MM.1S (cell line): ENCODE measurements at places on chromosomes 7 and 10.

GRCh38 chr10:56823849-56824248 is 462.8 kb upstream of the ZWINT start:
- DNase-seq: peak; percentile 50
- H3K4me1 ChIP-seq: no peaks in the 10 kb centered on the region
- no peak overlapping the region for H3K27ac ChIP-seq
- no peaks in the 10 kb centered on the region for H3K27me3 ChIP-seq
- no peaks in the 10 kb centered on the region for H3K36me3 ChIP-seq

GRCh38 chr10:76935941-76936613 is 701.5 kb downstream of the KCNMA1 start:
- H3K4me1 ChIP-seq: no peaks in the 10 kb centered on the region
- no peak for DNase-seq
- no peak overlapping the region for H3K4me3 ChIP-seq
- no peaks in the 10 kb centered on the region for H3K27me3 ChIP-seq

DNA sequence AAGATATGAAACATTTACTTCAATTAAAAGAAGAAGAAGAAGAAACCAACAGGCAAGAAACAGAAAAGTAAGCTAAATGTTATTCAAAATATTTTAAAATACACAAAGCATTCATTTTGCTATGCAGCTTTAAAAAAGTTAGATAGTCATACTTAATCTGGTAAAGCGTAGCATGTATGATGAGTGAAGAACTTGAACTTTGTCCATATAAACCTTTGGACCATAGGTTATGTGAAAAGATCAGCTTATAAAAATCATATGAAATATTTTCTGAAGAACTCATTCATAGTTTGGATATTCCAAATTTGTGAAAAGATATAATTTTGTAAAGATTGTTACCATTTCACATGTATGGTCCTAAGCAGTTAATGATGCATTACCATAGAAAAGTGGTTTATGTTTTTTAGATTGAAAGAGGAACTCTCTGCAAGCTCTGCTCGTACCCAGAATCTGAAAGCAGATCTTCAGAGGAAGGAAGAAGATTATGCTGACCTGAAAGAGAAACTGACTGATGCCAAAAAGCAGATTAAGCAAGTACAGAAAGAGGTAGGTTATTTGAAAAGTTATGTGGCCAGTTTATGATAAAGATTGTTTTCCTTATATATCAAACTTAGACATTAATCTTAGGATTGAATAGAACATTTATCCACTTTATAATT is 37.3 kb downstream of the KIF20B start:
- peaks cover 7% of the 10 kb centered on the region for H3K4me1 ChIP-seq
- H3K27ac ChIP-seq: no peak overlapping the region
- DNase-seq: peak; percentile 65

DNA sequence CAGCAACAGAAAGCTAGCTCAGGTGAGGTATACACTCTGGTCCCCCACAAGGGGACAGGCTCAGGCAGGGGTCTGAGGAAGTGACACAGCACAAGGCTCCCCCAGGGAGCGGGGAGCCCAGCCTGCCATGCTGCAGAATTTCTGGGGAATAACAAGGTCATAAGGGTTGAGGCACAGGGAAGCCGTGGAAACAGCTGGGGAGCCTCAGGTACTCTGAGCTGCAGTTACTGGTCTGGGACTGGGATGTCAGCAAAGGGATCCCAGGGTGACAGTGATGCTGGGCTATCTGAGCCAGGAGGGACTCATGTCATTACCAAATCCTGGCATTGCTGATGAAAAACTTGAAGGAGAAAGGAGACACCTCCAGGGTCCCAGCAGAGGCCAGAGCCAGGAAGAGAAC is 64.4 kb upstream of the NANOS1 start:
- no peak overlapping the region for H3K27ac ChIP-seq
- DNase-seq: no peak
- no peaks in the 10 kb centered on the region for H3K4me1 ChIP-seq

DNA sequence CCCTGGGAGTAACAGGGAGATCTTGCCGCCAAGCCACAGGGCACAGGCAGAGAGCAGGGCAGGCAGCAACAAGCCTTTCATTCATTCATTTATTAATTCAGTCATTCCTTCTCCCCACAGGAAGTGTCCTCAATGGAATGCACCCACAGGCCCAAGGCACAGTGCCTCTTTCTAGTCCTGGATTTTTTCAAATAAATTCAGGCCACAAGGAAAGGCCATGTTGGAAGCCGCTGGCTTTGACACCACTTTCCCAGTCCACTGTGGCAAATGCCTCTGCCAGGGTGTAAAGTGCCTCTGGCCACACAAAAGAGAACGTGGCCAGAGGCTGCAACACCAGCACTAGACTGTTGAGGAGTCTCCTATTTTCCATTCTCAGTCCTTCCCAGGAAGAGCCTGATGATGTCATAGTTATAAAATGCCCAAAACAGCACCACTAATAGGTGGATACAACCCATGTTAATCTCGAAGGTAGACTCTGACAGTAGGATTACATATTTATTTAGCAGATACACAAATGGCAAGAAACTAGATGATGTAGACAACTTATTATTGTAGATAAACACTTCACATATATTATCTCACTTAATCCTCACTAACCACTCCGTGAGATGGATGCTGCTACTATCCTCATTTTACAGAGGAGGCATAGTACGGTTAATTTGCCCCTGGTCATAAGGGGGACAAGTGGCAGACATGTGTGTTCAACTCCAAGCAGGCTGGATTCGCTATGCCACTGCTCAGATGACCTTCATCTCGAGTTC is 5.5 kb downstream of the JAZF1 start:
- DNase-seq: no peak
- no peaks in the 10 kb centered on the region for H3K36me3 ChIP-seq
- H3K27ac ChIP-seq: no peak overlapping the region
- no peaks in the 10 kb centered on the region for H3K4me1 ChIP-seq
- no peaks in the 10 kb centered on the region for H3K27me3 ChIP-seq
- H3K4me3 ChIP-seq: no peak overlapping the region

- no peak overlapping the region for H3K4me3 ChIP-seq
- no peaks in the 10 kb centered on the region for H3K27me3 ChIP-seq
- no peaks in the 10 kb centered on the region for H3K4me1 ChIP-seq
- no peak overlapping the region for H3K27ac ChIP-seq
Measured at GRCh38 chr7:142927949-142928348, 5.6 kb downstream of the TRPV5 start.

DNA sequence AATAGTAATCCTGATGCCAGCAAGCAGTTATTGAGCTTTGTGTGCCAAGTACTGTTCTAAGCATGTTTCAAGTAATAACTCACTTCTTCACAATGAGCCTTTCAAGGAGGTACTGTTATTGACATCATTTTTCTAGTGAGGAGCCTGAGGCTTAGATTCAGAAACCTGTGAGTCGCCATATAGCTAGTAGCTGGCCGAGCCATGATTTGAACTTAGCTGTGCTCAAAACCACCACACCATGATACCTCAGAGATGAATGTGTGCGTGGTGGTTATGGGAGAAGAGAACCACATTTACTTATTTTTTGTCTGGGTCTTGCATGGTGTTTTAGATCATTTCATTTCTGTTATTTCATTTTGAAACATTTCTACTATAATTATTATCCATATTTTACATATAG is 578.9 kb downstream of the AUTS2 start:
- no peak for DNase-seq
- H3K36me3 ChIP-seq: no peaks in the 10 kb centered on the region
- H3K27ac ChIP-seq: no peak overlapping the region

GRCh38 chr10:131934769-131935168 is 34.0 kb downstream of the PPP2R2D start:
- no peak overlapping the region for H3K4me3 ChIP-seq
- H3K27ac ChIP-seq: no peak overlapping the region
- H3K4me1 ChIP-seq: no peaks in the 10 kb centered on the region

DNA sequence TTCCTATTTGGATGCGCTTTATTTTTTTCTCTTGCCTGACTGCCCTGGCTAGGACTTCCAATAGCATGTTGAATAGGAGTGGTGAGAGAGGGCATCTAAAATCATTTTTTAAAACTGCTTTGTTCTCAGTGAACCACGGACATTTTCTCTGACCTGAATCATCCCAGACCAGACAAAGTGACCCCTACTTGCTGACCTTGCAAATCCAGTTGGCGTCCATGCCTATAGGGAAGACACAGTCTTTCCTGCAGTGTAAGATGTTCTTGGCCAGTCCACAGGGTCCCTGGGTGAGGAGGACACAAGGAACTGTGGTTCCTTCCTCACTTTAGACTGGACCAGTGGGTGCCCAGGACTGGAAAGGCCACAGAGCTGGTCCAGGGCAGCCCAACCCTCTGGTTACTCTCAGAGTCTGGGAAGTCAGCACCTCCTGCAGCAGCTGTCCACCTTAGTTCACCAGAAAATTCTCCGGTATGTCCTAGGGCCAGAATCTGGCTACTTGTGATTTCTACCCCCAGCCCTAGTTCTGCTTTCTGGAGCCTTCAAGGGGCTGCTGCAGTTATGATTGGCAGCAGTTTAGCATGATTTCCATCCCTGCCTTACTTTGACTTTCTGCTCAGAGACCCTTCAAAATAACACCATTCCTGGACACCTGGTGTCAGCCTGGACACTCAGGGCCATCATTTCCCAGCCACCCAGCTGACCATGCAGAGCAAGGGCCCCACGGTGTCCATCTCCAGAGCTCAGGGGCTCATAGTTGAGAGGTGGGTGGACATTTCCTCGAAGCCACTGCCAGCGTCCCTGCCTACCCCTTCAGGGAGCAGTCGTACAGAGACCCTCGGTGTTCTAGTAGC is 19.3 kb downstream of the VIPR2 start:
- no peak for DNase-seq
- no peaks in the 10 kb centered on the region for H3K4me1 ChIP-seq
- H3K4me3 ChIP-seq: no peak overlapping the region

GRCh38 chr10:100168313-100168643 is 17.6 kb downstream of the ERLIN1 start:
- H3K4me3 ChIP-seq: 0 out of 2 replicates have a peak overlapping the region, but pooled peaks have one; percentile 14
- no peak overlapping the region for H3K27ac ChIP-seq
- no peaks in the 10 kb centered on the region for H3K36me3 ChIP-seq
- H3K27me3 ChIP-seq: no peaks in the 10 kb centered on the region

- H3K36me3 ChIP-seq: no peaks in the 10 kb centered on the region
- H3K4me1 ChIP-seq: peaks cover 5% of the 10 kb centered on the region
- no peak overlapping the region for H3K27ac ChIP-seq
- DNase-seq: no peak
- no peak overlapping the region for H3K4me3 ChIP-seq
Measured at GRCh38 chr7:112416127-112416526, 34.1 kb upstream of the IFRD1 start.

- no peak for DNase-seq
- no peaks in the 10 kb centered on the region for H3K27me3 ChIP-seq
- no peak overlapping the region for H3K27ac ChIP-seq
- H3K4me3 ChIP-seq: no peak overlapping the region
- no peaks in the 10 kb centered on the region for H3K36me3 ChIP-seq
- no peaks in the 10 kb centered on the region for H3K4me1 ChIP-seq
Measured at GRCh38 chr7:42068554-42069280, 168.3 kb downstream of the GLI3 start.

DNA sequence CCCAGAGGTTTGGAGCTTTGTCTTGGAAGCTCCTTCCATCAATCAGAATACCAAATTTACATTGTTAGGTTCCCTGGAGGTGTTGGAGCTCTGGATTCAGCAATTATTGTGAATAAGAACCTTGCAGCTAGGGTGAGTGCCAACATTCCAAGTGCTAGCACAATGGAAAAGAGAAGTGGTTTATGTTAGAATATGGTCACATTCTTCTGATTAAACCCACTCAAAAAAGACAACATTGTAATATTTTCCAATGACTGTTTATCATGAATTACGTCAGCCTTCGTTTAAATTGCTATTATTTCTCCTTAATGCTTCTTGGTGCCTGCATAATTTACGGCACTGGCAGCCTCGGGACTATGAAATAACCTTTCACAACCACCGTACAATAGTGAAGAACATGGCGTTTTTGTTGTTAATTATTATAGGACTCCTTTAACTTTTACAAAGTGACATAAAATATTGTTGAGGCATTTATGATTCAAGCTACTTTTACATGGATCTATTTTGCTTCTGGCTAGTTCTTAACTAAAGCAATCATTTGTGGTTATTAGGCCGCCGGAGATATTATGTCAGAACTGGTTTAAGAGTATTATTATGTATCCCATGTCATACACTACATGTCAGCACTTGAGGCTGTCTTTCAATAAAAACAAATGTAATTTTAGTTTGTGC is 117.7 kb downstream of the ARID5B start:
- DNase-seq: no peak
- H3K27ac ChIP-seq: no peak overlapping the region
- H3K27me3 ChIP-seq: no peaks in the 10 kb centered on the region
- H3K4me1 ChIP-seq: peaks cover 5% of the 10 kb centered on the region; the same call in 1 of the 2 replicates
- no peak overlapping the region for H3K4me3 ChIP-seq
- H3K36me3 ChIP-seq: no peaks in the 10 kb centered on the region; the same call in 1 of the 2 replicates

DNA sequence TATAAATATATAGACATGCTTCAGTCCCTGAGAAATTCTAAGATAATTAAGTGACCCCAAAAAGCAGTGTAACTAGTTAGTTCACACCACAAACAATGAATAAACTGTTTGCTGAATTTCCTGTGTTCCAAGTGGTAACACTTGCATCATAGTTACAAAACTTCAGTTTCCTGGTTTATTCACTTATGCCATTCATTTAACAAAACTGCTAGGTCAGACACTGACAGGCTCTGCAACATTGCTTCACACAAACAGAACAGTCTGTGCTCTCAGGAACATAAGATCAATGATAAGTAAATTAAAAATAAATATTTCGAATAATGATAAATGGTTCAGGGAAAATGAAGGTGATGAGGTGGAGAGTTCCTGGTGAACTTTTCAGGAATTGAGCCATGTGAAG is 133.3 kb upstream of the NAMPT start:
- DNase-seq: no peak
- H3K36me3 ChIP-seq: no peaks in the 10 kb centered on the region
- no peaks in the 10 kb centered on the region for H3K27me3 ChIP-seq
- H3K27ac ChIP-seq: no peak overlapping the region
- H3K4me1 ChIP-seq: no peaks in the 10 kb centered on the region

DNA sequence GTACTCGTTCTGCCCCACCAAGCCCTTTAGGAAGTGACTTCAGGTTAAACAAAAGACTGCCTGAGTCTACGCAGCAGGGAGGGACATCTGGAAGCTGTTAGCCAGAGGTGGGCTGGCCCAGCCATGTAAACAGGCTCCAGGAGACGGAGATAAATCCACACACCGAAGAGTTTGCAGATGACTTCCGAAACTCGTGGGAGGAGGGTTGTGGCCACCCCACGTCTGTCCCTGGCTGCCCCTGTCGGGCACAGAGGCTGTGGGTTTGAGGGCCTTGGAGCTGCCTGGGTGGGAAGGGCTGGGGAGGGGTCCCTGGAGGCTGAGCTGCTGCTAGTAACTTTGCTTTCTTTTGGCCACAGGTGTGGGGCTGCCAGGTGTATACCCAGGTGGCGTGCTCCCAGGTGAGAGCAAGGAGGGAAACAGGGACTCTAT is 15.6 kb downstream of the ELN start:
- no peaks in the 10 kb centered on the region for H3K4me1 ChIP-seq
- DNase-seq: no peak
- no peak overlapping the region for H3K27ac ChIP-seq

DNA sequence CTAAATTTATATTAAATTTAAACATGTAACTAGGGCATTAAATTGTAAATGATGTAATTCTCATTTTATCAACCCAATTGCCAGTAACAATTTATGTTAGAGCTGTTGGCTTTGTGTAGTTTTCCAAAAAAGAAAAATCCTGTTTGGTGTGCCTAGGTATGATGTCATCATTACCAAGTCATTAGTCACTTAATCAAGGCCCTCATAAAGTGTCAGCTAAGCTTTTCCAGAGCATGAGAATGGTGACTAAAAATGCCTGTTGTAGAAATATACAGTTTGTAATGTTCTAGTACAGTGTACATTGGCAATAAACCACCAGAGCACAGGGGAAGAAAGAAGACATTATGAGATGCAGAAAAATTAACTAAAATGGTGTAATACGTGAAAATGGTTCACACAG is 593.8 kb upstream of the ANKRD30A start:
- no peaks in the 10 kb centered on the region for H3K27me3 ChIP-seq
- H3K4me3 ChIP-seq: no peak overlapping the region
- no peaks in the 10 kb centered on the region for H3K36me3 ChIP-seq
